ENCODE measurements at places on chromosomes 5 and 9.

- DNase-seq = peak; percentile 70
These were observed 7.1 kb upstream of the AFAP1L1 start for GRCh38 chr5:149264439-149265067.

DNA sequence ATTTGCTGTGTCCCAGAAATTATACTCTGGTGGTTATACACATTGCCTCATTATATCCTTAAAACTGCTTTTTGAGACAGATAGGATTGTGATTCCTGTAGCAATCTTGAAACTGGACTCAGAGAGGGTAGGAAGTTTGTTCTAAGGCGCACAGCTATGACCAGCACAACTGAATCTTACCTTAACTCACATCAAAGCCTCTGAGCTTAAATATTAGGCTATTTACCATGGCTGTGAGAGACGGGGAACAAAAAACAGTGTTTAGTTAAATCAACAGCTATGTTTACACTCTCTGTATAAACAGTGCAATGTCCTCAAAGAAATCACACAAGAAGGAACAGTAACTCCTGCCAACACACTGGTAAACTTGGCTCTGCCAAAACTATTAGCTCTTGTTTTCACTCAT is 50.9 kb upstream of the TUT7 start:
- no peak for DNase-seq

- DNase-seq = no peak
These were observed 7.7 kb upstream of the P4HA2 start for GRCh38 chr5:132235340-132235739.

DNA sequence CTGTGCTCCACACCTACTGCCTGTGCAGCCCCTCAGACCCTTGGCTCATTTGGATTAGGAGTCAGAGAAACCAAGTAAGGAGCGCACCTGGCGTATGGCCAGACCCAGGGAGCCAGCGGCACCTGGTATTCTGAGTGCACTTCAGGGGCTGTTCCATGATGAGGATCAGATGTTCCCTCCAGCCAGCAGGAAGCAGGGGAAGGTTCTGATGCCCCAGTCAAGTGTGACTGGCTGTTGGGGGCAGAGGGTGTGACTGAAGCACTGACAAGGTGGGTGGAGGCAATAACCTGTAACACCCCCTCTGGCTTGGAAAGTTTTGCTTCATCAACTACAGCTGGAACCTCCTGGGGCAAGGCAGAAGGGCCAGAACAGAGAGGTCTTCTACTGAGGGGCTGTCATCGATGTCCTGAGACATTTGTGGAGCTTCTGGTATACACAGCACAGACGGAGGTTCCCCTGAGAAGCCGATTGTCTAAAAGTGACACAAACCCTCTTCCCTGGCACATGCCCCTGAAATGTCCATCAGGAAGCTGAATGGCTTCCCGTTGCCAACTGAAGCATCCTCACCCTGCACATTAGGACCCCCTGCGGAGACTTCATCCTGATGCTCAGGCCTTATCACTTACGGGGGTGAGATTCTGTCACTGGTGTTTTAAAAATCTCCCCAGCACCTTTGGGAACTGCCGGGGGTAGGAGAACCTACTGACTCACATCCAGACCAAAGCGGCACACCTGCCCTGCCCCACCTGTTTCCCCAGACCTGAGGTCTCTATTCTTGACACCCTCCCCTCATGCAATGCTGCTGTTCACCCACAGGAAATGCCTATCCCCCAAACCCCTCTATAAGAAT is 21.1 kb downstream of the TRAF1 start:
- no peak for DNase-seq

GRCh38 chr9:90642570-90643539 is at the start of gene DIRAS2:
Gene DIRAS2 (minus strand): TSS chr9:90642824. CDS start chr9:90613827, 28,997 bp downstream.
- no peak for DNase-seq

GRCh38 chr5:62212648-62213047 is 93.4 kb upstream of the KIF2A start:
- no peak for DNase-seq

- DNase-seq = no peak
These were observed 25.8 kb downstream of the WNT8A start for GRCh38 chr5:138109463-138110265.

DNA sequence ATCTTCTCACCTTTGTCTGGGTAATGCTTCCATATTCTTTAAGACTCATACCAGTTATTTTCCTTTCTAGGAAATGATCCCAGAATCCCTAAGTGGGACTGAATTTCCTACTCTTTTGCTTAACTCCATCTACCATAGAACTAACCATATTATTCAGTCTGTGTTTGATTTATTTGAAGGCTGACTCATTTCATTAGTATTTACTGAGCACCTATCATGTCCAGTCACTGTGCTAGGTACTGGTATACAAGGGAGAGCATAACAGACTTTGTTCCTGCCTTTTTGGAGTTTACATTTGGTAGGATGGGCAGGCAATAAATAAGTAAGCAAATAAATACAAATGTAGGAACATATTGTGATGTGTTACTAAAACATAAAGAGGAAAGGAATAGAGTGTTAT is 4.3 kb downstream of the NPR2 start:
- no peak for DNase-seq

- peak; percentile 82 for DNase-seq
These were observed 6.3 kb upstream of the TTLL11 start for GRCh38 chr9:122099271-122099869.

DNA sequence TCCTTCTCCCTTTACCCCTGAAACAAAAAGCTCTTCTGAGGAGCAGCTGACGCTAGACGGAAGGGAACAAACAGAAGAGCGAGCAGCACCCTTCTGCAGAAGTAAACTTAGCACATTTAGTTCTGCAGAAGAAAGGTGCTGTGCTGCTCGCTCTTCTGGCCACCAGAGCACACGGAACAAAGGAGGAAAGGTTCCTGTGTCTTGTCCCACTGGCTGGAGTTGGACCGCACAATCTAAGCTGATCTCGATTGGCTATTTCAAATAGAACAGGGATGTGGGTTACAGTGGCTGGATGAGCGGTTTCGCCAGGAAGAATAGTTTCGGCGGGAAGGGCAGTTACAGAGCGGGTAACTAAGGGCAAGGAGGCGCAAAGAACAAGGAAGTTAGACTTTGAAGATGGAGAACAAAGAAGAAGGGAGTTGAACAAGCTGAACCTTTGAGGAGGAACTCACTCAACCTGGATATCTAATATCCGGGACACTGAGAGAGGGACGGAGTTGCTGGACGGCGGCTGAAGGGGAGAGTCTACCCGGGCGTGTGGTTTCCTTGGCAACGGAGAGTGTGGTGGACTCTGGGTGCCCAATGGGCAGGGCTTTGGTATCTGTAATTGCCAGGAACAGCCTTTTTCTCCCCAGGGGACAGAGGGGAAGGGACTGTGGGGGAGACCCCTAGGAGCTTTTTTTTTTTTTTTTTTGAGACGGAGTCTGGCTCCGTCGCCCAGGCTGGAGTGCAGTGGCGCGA is 7.1 kb downstream of the GTF3C5 start:
- no peak for DNase-seq

GRCh38 chr5:34519489-34520220 is 136.5 kb upstream of the RAI14 start:
- no peak for DNase-seq

- DNase-seq = no peak
These were observed 308.6 kb upstream of the RPS23 start for GRCh38 chr5:82586661-82587310.

DNA sequence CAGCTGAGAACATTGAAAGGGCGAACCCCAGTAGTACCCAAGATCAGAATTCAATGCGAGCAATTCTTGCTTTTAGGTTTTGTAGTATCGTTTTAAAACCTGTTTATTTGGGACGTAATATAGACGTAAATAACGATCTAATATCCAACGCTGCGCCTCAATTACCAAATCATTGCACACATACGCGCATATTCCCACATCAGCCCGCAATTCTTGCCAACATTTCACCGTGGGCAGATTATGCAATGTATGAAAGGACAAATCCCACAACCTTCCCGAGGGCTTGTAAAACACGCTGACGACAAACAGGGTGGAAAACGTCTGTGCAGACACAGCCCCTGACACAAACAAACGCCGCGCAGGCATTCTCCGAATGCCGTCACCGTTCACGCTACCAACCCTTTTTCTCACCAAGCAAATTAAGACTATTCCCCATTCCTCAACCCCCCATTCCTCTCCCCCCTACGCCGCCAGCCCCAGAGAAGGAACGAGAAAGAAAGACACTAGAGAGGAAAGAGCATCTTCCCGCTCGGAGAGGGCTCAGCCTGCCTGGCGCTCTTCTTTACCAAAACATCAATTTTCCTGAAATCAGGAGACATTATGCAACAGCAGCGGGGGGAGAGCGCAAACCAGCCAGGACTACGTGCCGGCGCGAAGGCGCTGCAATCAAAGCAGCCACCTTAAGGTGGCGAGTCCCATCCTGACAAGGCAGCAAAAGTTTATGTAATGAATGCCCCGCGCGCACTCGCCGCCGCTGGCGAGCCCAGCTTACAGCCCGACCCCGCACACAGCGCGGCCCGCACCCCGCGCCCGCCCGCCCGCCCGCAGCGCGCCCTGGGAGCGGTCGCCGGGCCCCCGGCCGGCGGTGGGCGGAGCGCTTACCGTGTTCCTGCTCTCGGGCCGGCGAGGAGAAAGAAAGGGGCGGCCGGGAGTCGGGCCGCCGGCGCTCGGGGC is 597 bp downstream of the NFIL3 start:
- peak; percentile 70 for DNase-seq

GRCh38 chr9:93963969-93964368 is 8.8 kb upstream of the BARX1 start:
- no peak for DNase-seq

DNA sequence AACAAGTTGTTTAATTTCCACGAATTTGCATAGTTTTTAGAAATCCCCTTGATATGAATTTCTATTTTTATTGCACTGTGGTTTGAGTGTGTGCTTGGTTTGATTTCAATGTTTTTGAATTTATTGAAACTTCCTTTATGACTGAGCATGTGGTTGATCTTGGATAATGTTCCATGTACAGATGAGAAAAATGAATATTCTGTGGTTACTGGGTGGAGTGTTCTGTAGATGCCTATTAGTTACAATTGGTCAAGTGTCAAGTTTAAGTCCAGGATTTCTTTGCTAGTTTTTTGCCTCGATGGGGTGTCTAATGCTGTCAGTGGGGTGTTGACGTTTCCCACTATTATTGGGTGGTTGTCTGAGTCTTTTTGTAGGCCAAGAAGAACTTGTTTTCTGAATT is 319.5 kb upstream of the ACTBL2 start:
- DNase-seq = no peak

DNA sequence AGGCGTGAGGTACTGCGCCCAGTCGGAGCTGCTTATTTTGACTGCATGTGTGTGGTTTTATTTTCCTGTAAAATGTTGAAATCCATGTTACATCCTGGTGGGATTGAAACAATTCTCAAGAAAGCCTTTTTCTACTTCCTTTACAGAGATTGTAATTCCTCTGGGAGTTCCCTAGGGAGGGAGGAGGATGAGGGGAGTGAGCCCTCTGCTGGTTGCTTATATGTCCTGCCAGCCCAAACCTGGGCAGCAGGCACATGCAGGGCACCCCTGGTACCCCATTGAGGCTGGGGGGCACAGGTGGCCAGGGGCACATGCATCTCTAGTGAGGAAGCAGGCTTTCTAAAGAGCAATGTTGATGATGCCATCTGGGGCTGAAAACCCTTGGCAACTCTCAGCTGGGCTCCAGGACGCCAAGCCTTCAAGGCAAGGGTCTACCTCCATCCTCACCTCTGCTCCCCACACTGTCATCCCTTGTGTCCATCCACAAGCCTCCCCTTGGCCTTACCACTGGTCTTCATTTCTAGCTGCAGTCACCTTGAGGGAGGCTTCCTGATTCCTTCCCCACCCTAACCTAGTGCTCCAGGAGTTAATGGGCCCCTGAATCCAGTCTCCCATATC is 84.7 kb upstream of the TNFSF8 start:
- DNase-seq = no peak

DNA sequence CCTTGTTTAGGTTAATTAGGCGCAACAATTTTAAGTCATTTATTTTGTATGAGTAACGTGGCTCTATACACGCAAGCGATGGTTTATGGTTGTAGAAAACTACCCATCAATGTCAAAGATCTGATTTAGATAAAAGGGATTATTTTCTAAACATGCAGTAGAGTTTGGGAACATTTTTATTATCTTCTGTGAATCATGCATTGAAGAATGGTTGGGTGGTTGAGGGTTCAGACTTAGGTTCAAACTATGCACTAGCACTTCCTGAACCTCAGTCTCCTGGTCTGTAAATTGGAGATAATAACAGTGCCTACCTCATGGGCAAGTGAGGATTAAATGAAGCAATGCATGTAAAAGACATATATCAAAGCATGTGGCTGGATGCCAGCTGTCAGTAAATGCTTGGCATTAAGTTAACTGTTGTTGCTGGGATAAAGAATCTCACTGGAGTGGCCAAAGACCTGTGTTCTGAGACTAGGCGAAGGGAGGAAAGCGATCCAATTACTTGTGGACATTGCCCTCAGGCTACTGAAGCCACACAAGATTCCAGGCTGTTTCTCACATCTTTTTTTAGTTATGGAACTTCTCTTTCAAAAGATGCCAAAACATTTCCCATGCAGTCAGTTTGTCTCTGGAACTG is 1.1 kb upstream of the OTULINL start:
- no peak for DNase-seq

GRCh38 chr9:115548609-115549260 is 430.8 kb upstream of the TNC start:
- no peak for DNase-seq

DNA sequence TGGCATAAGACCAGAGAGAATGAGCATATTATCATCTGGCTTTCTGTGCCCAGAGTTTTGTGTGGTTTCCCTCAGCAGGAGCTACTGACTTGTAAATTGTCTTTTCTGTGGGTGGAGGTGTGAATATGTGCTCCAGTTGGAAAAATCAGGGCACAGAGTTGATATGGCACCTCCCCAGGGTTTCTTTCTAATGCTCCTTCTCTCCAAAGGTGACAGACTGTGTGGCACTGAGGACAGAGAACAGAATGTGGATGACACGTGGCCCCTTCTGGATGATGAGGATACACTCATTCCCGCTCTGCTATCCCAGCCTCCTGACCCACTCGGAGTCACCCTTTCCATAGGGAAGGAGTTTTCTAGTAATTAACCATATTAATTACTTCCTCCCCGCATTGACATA is 221.0 kb downstream of the ICE1 start:
- DNase-seq = no peak

GRCh38 chr5:149529463-149529862 is 21.8 kb downstream of the CSNK1A1 start:
- DNase-seq = no peak

DNA sequence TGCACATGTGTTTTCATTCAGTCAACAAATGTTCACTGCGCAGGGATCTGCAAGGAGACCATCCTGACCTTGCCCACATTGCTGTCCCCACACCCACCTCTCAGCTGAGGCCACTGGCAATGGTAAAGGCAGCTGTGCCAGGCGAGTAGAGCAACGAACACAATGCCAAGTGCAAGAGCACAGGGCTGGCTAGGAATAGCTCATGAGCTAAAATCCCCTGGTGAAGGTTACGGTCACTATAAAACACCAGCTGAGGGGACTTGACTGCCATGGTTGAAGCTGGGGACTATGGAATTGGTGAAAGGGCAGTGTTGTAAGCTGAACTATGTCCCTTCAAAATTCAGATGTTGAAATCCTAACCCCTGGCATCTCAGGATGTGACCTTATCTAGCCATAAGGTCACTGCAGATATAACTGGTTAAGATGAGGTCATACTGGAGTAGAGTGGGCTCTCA is 96.1 kb downstream of the OTULIN start:
- no peak for DNase-seq

- no peak for DNase-seq
These were observed 8.2 kb upstream of the FABP6 start for GRCh38 chr5:160221082-160221481.
